Left lung (tissue), 14 donors: ENCODE measurements at places on chromosomes 2 and 18.

DNA sequence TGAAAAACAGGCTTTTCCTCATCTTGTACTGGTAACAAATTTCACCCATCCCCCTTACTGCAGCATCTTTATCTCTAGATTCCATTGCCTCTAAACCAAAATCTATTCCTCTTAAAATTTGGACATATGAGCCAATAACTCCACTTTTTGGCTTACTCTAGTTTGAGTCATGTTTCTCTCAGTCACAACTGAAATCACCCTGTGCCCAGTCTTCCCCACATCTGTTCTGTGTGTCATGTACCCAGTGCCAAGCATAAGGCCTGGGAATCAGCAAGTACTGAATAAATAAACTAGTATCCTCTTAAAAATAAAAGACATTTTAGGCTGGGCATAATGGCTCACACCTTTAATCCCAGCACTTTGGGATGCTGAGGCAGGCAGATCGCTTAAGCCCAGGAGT, 20.8 kb upstream of the CHN1 start:
- H3K4me3 ChIP-seq: no peak overlapping the region
- H3K36me3 ChIP-seq: no peaks in the 10 kb centered on the region
- no peaks in the 10 kb centered on the region for H3K4me1 ChIP-seq
- no peak for DNase-seq

- no peaks in the 10 kb centered on the region for H3K27me3 ChIP-seq
- H3K4me3 ChIP-seq: no peak overlapping the region
- H3K27ac ChIP-seq: no peak overlapping the region
- H3K36me3 ChIP-seq: no peaks in the 10 kb centered on the region
- DNase-seq: no peak
- no peaks in the 10 kb centered on the region for H3K4me1 ChIP-seq
Observed at GRCh38 chr2:162123806-162124758, 28.0 kb downstream of the GCG start.

DNA sequence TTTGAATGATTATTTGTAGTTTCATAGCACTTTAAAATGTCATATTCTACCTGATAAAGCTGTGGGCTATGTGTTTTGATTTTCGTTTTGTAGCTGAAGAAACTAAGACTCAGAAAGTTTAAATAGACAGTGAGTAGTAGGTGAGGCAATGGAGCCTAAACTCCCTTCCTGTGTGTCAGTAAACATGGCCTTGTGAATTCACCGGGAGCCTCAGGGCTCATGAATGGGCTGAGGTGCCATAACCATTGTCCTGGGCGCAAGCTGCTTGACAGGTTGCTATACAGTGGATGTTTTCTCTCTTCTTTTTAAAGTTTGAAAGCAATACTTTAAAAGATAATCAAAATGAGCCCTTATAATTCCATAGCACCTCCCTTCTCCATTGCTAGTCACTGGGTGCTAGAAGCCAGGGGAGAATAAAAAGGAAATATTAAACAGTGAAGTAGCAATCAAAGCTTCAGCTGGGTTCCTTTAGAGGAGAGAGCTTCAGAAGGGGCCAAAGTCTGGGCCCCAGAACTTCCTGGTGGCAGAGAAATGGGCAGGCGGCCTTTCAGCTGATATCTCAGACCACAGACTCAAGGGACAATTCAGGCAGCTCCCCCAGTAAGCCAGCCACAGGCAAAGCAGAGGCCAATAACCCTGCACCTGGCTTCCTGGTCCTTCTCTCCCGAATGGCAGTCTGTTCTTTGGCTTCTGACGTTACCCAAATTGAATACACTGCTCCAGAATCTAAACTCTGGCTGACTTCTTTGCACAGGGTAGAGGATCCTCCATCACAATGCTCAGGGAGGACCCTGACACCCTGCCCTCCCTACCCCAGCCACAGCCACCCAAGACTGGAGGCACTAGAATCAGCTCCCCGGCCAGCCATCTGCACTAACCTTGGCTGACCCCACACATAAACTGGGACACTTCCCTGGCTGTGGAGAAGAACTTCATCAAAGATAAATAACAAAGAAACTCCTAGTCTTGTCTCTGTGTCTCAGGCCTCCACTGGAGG, 51.8 kb upstream of the NPAS2 start:
- DNase-seq: no peak
- H3K4me3 ChIP-seq: no peak overlapping the region
- H3K36me3 ChIP-seq: no peaks in the 10 kb centered on the region
- no peaks in the 10 kb centered on the region for H3K4me1 ChIP-seq

GRCh38 chr2:101310090-101310833, 1.8 kb upstream of the RNF149 start:
- peak overlapping the region; percentile 13 for H3K27ac ChIP-seq
- H3K36me3 ChIP-seq: peaks cover 4% of the 10 kb centered on the region
- no peaks in the 10 kb centered on the region for H3K27me3 ChIP-seq
- H3K4me1 ChIP-seq: peaks cover 58% of the 10 kb centered on the region

GRCh38 chr2:105750735-105751134, 6.0 kb downstream of the NCK2 start:
- no peaks in the 10 kb centered on the region for H3K27me3 ChIP-seq
- H3K27ac ChIP-seq: no peak overlapping the region
- DNase-seq: no peak
- no peaks in the 10 kb centered on the region for H3K36me3 ChIP-seq
- no peak overlapping the region for H3K4me3 ChIP-seq

GRCh38 chr2:160565099-160565845, 71.7 kb upstream of the RBMS1 start:
- no peaks in the 10 kb centered on the region for H3K36me3 ChIP-seq
- no peak for DNase-seq
- H3K27me3 ChIP-seq: no peaks in the 10 kb centered on the region
- no peak overlapping the region for H3K27ac ChIP-seq

GRCh38 chr2:6653281-6653750, 212.4 kb downstream of the CMPK2 start:
- H3K27me3 ChIP-seq: no peaks in the 10 kb centered on the region
- H3K4me1 ChIP-seq: no peaks in the 10 kb centered on the region
- no peaks in the 10 kb centered on the region for H3K36me3 ChIP-seq
- no peak overlapping the region for H3K27ac ChIP-seq
- DNase-seq: no peak

- no peaks in the 10 kb centered on the region for H3K27me3 ChIP-seq
- H3K27ac ChIP-seq: peak within 1 kb of the TSS; percentile 62
- H3K36me3 ChIP-seq: peaks cover 16% of the 10 kb centered on the region
- H3K4me1 ChIP-seq: no peaks in the 10 kb centered on the region
- DNase-seq: no peak
- no peak within 1 kb of the TSS for H3K4me3 ChIP-seq
Observed at GRCh38 chr2:218166791-218167190, at the start of gene CXCR1. TSS of gene CXCR1 (minus strand) at chr2:218166962. CDS start at chr2:218165211, 1,751 bp downstream.

DNA sequence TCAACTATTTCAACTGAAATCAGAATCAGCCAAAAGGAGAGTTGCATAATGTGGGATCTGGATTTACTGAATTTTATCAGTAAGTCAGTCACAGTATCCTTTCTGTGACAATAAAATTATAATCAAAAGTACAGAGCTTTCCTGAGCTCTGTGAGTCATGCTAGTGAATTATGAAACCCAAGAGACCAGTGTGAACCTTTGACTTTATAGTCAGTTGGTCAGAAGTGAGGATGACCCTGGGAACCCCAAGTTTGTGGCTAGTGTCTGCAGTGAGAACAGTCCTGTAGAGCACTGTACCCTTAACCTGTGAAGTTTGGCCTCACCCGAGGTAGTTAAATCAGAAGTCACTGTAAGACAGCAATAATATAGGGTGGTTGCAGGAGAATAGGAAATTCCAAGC, 381.7 kb downstream of the CDH19 start:
- no peaks in the 10 kb centered on the region for H3K36me3 ChIP-seq
- no peak for DNase-seq
- H3K4me3 ChIP-seq: no peak overlapping the region
- H3K27me3 ChIP-seq: no peaks in the 10 kb centered on the region
- H3K4me1 ChIP-seq: no peaks in the 10 kb centered on the region

DNA sequence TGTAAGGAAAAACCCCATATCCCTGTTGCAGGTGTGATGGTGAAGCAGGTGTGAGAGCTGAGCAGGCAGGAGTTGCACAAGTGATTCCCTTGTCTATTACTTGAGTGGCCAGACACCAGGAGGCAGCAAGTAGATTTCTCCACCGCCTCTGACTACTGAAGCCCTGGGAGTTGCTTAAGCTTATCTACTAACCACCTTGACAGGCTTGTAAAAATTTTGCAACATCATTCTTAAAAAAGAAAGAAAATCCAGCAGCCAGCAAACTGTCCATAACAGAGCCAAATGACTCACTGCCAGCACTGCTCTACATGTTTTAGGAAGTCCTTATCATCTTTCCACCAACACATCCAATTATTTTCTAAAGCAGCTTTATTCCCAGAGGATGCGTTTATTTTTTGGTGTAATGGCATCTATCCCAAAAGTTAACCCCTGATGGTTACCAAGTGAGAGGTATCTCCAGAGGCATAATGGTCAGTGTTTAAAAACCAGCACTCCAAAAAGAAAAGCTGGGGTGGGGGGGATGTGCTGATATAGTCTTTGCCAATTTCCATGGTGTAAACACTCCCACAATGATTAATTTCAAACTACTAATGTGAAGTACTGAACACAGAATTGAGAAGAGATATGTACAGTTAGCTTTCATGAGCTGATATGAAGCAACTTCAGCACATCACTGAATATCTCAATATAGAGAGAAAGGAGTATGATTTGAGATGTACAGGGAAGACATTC, 16.3 kb upstream of the GPR39 start:
- DNase-seq: no peak
- H3K36me3 ChIP-seq: no peaks in the 10 kb centered on the region
- no peak overlapping the region for H3K4me3 ChIP-seq
- H3K27me3 ChIP-seq: no peaks in the 10 kb centered on the region
- no peaks in the 10 kb centered on the region for H3K4me1 ChIP-seq

DNA sequence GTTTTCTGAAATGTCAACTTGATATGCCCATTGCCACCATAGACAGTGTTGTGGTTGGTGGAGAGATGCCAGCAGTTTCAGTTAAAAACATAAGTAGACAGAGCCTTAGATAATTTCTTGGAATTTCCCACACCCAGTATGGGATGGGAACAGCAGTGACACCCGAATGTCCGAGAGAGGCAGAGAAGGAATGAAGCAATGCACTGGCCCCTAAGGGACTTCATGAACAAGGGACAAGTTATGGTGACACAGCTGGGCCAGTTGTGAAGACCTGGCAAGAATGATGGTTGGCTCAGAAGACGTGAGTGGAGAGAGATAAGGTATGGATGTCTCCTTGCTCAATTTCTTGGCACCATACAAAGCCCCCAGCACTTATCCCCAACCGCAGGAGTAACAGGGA, 165.2 kb upstream of the APCDD1 start:
- H3K27ac ChIP-seq: peak overlapping the region; percentile 83
- no peak overlapping the region for H3K4me3 ChIP-seq
- H3K36me3 ChIP-seq: no peaks in the 10 kb centered on the region

- no peaks in the 10 kb centered on the region for H3K27me3 ChIP-seq
- DNase-seq: no peak
- no peak overlapping the region for H3K4me3 ChIP-seq
- H3K27ac ChIP-seq: no peak overlapping the region
- peaks cover 100% of the 10 kb centered on the region for H3K36me3 ChIP-seq
Observed at GRCh38 chr2:98552499-98553179, 55.7 kb downstream of the COA5 start.

GRCh38 chr2:139155991-139156390, 375.8 kb upstream of the NXPH2 start:
- no peaks in the 10 kb centered on the region for H3K27me3 ChIP-seq
- H3K4me1 ChIP-seq: no peaks in the 10 kb centered on the region
- no peak overlapping the region for H3K27ac ChIP-seq
- no peak overlapping the region for H3K4me3 ChIP-seq

DNA sequence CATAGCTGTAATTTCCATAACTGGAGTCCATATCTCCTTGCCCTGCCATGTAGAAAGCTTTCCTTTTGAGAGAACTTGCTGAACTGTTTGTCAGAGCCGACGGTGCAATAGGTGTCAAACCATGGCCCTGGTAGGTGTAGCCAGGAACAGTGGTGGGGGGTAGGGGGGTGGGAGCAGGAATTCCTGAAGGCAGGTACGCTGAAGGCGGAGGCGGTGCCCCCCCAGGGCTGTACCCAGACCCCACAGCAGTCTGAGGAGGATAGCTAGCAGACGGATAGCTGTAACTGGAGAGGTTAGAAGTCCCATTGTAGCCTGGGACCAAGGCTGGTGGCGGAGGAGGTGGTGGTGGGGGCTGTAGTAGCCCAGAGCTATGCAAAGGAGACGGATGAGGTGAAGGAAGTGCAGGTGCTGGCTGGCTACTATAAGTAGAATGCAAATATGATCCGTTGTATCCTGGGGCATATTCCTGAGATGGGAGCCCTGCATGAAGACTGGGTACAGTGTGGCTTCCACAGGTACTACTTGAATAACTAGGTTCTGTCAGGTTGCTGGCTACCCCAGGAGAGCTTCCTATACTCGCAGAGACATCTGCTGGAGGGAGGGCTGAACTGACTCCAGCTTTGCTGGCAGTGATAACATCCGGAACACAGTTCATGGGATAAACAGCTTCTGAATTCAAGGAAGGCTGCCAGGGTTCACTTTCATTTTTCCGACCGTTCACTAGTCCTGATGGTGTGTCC, 124.8 kb downstream of the FIGN start:
- no peaks in the 10 kb centered on the region for H3K36me3 ChIP-seq
- no peak overlapping the region for H3K4me3 ChIP-seq
- no peak for DNase-seq

DNA sequence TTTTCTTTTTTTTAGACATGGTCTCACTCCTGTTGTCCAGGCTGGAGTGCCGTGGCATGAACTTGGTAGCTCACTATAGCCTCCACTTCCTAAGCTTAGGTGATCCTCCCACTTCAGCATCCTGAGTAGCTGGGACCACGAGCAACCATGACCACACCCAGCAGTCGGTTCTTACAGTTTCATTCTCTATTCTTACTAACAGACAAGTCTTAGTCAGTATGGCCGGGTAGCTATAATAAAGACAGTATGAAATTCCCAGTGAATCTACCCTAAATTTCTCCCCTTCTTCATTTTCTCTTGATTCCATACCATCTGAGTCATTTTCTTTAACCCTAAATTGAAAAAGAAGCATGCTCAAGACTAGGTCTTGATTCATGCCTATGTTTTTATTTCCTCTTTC, 775.3 kb upstream of the NRXN1 start:
- no peaks in the 10 kb centered on the region for H3K27me3 ChIP-seq
- H3K4me3 ChIP-seq: no peak overlapping the region
- no peak overlapping the region for H3K27ac ChIP-seq
- H3K4me1 ChIP-seq: no peaks in the 10 kb centered on the region

- H3K36me3 ChIP-seq: no peaks in the 10 kb centered on the region
- H3K4me1 ChIP-seq: no peaks in the 10 kb centered on the region
- no peak overlapping the region for H3K27ac ChIP-seq
Observed at GRCh38 chr2:154375579-154375931, 322.9 kb upstream of the KCNJ3 start.
